T-helper 1 cell treated with Interleukin-12 subunit alpha and Interleukin-12 subunit beta and Interleukin-4 antibody, amounts not matched to agents 30 ng/mL and 1 ng/mL, for 36 hours (primary cell): ENCODE measurements at places on chromosomes 11 and 22. TPM values are rescaled to one million over a fixed set of nuclear protein-coding genes. Genes with fewer than 3 reads are reported as not detected.

KIRREL3 gene
- total RNA-seq = not detected in 2 replicates

DDTL gene
- total RNA-seq = 4.0 and 5.4 TPM in 2 replicates

C11orf65 gene
- 0.29 and 0.44 TPM in 2 replicates for total RNA-seq

PRAME gene
- not detected in 2 replicates for total RNA-seq

UBQLN3 gene
- 0.20 TPM in 1 of 2 replicates, not detected in the other for total RNA-seq

PKDREJ gene
- not detected in 2 replicates for total RNA-seq

PAX6 gene
- not detected in 2 replicates for total RNA-seq

IGSF9B gene
- 89.6 and 97.2 TPM in 2 replicates for total RNA-seq

POU2AF1 gene
- 9.1 and 9.3 TPM in 2 replicates for total RNA-seq

CRYBB2 gene
- 0.27 TPM in 1 of 2 replicates, not detected in the other for total RNA-seq

OSM gene
- total RNA-seq = 193 and 195 TPM in 2 replicates

APOA4 gene
- not detected in 2 replicates for total RNA-seq

FGF19 gene
- not detected in 2 replicates for total RNA-seq

ALG12 gene
- total RNA-seq = 20.1 and 21.1 TPM in 2 replicates

OR52E2 gene
- total RNA-seq = not detected in 2 replicates

OR51M1 gene
- not detected in 2 replicates for total RNA-seq

FOSL1 gene
- 3.0 and 6.0 TPM in 2 replicates for total RNA-seq

OR5P2 gene
- not detected in 2 replicates for total RNA-seq

OR8D1 gene
- total RNA-seq = not detected in 2 replicates

PGM2L1 gene
- 5.1 and 5.3 TPM in 2 replicates for total RNA-seq

RASGRP2 gene
- total RNA-seq = 189 and 192 TPM in 2 replicates

PHLDA2 gene
- 6.1 and 6.2 TPM in 2 replicates for total RNA-seq

LYVE1 gene
- not detected in 2 replicates for total RNA-seq

PLAAT4 gene
- total RNA-seq = 136 and 138 TPM in 2 replicates

ELFN2 gene
- 0.12 and 0.17 TPM in 2 replicates for total RNA-seq

RASD2 gene
- total RNA-seq = 0.05 TPM in 1 of 2 replicates, not detected in the other

TRIM6 gene
- 0.07 and 0.10 TPM in 2 replicates for total RNA-seq

ABCC8 gene
- not detected in 2 replicates for total RNA-seq

MLC1 gene
- total RNA-seq = 0.39 and 0.59 TPM in 2 replicates

NPAS4 gene
- 0.07 and 0.42 TPM in 2 replicates for total RNA-seq

USP2 gene
- total RNA-seq = 0.15 and 0.17 TPM in 2 replicates

SERHL2 gene
- total RNA-seq = 0.66 and 1.6 TPM in 2 replicates

TRIOBP gene
- 41.0 and 45.8 TPM in 2 replicates for total RNA-seq

MMP8 gene
- total RNA-seq = not detected in 2 replicates
